K562 (cell line): ENCODE measurements at places on chromosomes 1 and 21.
A peak's percentile ranks its signal among the peaks of the same experiment; 100 is the strongest.

DNA sequence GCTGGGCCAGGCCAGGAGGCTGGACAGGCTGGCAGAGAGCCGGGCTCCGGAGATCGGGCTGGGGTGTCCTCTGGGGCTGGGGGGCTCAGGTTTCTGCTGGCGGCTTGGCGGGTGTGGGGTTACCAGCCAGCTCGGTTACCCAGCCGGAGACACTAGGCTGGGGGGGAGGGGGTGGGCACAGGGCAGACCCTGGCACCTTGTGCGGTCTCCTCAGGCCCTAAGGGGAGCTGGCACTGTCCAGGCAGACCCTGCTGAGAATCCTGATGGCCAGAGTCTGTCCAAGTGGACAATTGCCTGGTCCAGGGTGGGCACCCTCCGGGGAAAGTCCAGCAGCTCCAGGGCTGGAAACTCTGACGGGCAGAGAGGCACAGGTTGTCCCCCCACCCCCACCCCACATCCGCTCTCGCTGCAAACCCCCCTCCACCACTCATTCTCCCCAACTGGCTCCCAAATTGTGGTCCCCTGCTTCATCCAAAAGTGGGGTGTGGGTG, 6.7 kb downstream of the ZBTB7B start:
- no peak for DNase-seq

- DNase-seq, result no peak
These were observed 57.4 kb downstream of the KCNK1 start for GRCh38 chr1:233671286-233671685.

GRCh38 chr1:155913969-155914757, 3.0 kb upstream of the RIT1 start:
- DNase-seq, result no peak

DNA sequence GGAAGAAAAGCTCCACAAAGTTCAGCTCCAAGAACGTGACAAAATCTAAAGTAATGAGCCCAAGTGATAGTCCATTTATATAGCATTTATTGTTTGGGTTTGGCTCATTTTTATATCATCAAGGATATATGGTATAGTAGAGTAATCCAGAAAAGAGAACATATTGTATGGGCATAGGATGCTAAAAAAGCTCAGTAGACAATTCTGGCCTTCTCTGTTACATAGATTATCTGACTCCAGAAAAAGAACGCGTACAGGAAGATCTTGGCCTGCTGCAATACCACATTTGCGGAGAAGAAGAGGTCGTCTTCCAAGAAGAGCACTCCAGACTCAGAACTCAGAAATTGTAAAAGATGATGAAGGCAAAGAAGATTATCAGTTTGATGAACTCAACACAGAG, 43.8 kb downstream of the TMED5 start:
- DNase-seq, result no peak

- peak; percentile 18 for DNase-seq
These were observed 272.9 kb upstream of the C1orf174 start for GRCh38 chr1:4172644-4173599.

DNA sequence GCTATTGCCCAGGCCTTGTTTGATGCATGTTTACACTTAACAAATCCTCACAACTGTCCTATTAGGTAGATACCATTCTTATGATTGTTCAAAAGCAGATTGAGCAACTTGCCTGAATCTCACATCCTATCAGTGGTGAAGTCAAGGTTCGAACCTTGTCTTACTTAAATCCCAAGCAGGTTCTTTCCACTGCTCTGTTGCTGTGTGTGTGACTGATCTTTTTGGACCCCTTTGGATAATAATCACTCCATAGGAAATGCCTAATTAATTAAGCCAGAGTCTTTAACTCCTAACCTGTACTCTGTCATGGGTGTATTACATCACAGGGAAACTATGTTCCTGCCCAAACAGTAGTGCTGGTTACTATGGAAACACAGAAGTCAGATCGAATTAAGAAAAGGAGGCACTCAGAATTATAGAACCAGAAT, 84.2 kb downstream of the SPATA46 start:
- DNase-seq, result no peak

- DNase-seq, result no peak
These were observed 8.5 kb downstream of the AGT start for GRCh38 chr1:230705289-230706019.

GRCh38 chr1:3675436-3675835, 23.1 kb downstream of the TP73 start:
- no peak for DNase-seq

DNA sequence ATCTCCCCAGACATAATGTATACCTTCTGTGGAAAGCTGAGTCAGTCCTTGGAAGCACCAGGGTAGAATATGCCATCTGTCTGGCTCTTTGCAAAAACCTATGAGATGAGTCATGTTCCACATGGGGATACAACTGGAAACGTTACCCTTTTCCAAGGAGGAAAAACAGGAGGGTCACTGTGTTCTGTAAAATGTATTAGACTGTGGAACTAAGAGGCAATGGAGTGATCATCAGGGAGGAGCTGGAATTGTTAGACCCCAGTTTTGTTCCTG, 16.1 kb upstream of the PSMD4 start:
- DNase-seq, result no peak

GRCh38 chr21:16199539-16199938, 469.8 kb downstream of the USP25 start:
- no peak for DNase-seq

GRCh38 chr1:75125161-75125726, 8.9 kb upstream of the LHX8 start:
- DNase-seq, result no peak

DNA sequence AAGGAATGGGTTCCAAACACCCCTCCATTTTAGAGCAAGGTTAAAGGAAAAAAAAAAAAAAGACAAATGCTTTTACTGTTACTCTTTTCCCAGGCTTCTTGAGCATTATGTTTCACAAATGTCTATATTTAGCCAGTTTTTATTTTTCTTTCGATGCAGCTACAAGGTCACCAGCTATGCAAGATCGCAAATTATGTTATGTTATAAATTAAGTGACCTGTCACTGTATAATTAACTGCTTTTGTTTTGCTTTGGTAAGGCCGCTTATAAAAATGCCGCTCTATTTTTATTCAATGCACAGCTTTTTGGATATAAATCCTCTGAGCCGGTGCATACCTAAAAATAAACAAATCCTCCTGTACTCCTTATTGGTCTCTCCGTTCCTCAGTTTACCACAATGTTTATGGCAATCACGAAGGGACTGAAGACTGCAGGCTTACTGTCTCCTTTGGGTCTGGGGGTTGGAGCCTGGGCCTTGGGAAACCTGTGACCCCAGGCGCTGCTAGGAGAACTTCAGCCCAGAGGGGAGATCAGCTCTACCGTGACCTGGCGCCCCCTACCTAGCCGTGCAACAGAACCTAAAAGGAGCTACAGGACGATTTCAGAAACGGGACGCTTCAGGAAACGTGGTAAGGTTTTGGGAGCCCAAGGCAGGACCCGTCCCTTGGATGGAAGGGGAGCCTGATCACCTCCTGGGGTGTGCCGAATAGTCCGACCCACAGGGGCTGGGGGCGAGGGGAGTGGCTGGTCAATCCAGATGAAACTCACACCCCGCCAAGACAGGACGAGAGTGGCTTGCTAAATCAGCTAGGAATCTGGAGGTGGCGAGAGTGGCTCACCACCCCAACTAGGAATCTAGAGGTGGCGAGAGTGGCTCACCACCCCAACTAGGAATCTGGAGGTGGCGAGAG, 101.2 kb upstream of the CD55 start:
- DNase-seq, result no peak

DNA sequence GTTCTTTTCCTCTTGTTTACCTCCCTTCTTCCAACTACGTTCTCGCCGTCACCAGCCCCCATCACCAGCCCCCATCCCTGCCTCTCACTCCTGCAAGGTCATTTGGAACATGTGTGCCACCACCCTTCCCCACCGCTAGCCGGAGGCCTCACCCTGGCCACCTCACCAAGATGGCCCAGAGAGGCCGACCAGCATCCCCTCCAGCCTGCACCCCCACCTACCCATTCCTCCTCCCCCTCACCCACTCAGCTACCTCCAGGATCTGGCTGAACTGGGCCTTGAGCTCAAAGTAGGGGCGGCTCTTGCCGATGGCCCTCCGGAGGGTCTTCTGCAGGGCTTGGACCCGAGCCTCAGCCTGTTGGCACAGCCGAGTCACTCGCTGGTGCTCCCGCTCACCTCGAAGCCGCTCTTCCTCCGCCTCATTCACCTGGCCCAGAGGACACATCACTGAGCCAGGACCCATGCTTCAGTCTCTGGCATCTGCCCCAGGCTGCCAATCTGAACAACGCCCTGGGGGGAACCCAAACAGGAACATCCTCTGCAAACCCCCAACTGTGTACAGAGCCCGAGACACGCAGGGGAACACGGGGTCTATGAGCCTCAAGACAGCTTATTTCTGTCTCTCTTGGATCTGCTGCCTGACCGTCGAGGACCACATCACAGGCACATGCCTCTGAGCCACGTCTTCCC, 12.8 kb downstream of the SH3BP5L start:
- no peak for DNase-seq

GRCh38 chr21:45109831-45110492, 35.6 kb downstream of the ADARB1 start:
- DNase-seq, result no peak

DNA sequence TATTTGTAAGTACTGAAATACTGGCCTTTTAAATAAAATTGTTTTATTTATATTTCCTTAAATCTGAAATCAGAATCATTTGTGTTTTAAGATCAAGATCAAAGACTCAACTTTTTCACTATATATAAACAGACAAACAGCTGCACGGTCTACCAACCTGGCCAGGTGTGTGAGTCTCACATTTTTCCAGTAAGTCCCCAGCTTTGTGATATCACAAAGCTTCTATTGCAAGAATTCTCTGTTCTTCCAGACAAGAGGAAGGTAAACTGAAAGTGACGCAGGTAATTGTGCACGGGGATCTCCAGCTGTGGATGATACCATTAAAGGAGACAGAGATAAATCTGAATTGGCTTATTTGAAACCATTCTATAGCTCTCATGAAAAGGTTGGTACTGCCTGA, 41.2 kb upstream of the CYP2J2 start:
- DNase-seq, result no peak

DNA sequence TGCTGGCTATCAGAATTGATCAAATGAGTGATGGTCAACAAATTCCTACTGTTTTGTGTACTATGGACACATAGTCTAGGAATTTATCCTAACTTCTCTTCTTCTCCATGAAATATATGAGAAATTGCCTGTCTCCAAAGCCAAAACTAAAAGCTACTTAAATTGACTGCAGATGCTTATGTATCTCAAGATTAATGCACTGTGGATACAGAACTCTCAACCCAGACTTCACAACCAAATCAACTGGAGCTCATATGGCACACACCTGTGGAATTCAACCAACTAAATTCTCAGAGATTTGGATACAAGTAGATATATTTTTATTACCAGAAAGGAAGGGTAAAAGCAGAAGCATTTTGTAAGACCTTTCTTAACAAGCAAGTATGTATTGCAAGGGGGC, 566.1 kb downstream of the LTN1 start:
- no peak for DNase-seq

DNA sequence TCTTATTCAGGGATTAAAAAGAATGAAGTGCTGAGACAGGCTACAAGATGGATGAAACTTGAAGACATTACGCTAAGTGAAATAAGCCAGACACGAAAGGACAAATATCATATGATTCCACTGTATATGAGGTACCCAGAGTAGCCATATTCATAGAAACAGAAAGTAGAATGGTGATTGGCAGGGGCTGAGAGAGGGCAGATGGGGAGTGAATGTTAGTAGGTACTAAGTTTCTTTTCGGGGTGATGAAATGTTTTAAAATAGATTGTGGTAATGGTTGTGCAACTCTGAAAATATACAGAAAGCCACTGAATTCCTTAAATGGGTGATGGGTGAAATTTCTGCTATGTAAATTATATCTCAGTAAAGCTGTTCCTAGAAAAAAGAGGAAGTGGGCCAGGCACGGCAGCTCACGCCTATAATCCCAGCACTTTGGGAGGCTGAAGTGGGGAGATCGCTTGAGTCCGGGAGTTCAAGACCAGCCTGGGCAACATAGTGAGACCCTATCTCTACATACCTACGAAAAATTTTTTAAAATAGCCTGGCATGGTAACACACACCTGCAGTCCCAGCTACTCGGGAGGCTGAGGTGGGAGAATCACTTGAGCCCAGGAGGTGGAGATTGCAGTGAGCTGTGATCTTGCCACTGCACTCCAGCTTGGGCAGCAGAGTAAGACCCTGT, 15.9 kb downstream of the SLC27A3 start:
- DNase-seq, result peak; percentile 19

DNA sequence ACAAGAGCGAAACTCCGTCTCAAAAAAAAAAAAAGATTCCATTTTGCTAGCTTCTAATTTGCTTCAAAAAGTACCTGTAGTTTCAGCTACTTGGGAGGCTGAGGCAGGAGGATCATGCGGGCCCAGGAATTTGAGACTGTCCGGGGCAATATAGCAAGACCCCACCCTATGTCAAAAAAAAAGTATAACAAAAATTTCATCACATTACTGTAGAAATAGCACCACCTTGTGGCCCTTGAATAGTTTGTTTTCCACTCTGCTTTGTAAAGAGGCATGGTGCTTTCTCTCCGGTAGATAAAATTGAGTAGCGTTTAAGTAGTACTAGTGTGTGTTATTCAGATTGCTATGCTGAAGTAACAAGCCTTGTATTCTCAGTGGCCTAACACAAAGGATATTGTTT, 18.2 kb upstream of the MSTO1 start:
- DNase-seq, result peak; percentile 49

DNA sequence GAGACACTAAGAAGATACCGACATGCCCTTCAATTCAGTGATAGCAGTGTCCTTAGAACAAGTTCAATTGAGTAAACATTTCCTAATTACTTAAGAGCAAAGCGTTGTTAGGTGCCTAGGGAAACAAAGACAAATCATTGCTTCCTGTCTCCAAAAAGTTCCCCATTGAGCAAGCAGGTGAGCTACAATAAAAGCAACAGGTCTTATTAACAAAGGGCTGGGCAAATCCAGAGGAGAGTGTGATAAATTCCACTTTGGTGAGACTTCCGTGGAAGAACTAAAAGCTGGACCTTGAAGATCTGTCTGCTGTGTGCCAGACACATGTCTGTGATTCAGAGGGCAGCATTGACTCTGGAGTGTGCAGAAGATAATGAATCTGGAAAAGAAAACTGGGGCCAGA, 1.9 kb upstream of the TUT4 start:
- DNase-seq, result no peak

DNA sequence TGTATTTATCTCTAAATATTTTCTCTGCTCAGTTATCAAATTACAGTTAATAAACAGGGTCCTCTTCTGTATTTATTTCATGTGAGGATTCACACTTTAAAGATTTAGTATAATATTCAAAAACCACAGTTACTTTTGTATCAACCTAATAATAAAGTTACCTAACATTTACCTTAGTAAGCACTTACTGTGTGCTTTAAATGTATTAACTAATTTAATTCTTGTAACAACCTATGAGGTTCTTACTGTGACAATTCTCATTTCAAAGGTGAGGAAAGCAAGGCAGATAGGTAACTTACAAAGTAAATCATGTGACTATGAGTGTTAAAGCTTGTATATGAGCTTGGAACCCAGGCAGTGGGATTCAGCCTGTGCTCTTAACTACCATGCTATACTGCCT, 30.2 kb downstream of the DNAH14 start:
- no peak for DNase-seq
